ENCODE measurements at places on chromosomes 5 and 9. TPM values are rescaled to one million over a fixed set of nuclear protein-coding genes. Genes with fewer than 3 reads are reported as not detected.

Gene EPB41L4A
- 0.34 TPM for total RNA-seq

- H3K36me3 ChIP-seq = no peaks in the 10 kb centered on the region
- H3K4me1 ChIP-seq = no peaks in the 10 kb centered on the region
- DNase-seq = no peak
- no peaks in the 10 kb centered on the region for H3K27me3 ChIP-seq
- H3K4me3 ChIP-seq = no peak overlapping the region
These were observed 22.7 kb downstream of the DNM1 start for GRCh38 chr9:128225770-128226411.

- H3K27ac ChIP-seq = no peak overlapping the region
- no peaks in the 10 kb centered on the region for H3K27me3 ChIP-seq
- DNase-seq = no peak
- H3K4me1 ChIP-seq = no peaks in the 10 kb centered on the region
These were observed 63.4 kb downstream of the GOLM1 start for GRCh38 chr9:86035827-86036440.

GRCh38 chr5:139251695-139252288 lies 41.7 kb upstream of the MATR3 start:
- DNase-seq = no peak
- H3K4me3 ChIP-seq = no peak overlapping the region
- no peaks in the 10 kb centered on the region for H3K36me3 ChIP-seq

GRCh38 chr9:3181049-3181953 lies 337.4 kb upstream of the PUM3 start:
- DNase-seq = peak; percentile 50
- no peaks in the 10 kb centered on the region for H3K36me3 ChIP-seq
- H3K27me3 ChIP-seq = peaks cover 42% of the 10 kb centered on the region
- peak overlapping the region; percentile 67 for H3K4me3 ChIP-seq

DNA sequence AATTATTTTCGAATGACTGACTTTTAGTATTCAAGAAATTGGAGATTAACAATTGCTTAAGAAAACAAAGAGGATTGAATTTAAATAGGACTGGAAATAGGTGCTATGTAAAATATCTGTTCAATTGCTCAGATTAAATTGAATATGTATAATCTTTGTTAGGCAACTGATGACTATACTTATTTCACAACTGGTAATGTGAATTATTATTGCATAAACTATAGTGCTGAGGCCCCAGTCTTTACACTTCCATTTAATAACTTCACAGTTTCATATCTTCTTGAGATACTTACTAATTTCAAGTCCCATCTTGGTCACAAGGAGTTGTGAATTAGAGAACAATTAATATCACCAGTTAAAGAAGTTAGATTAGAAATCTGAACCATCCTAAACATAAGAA lies 16.7 kb downstream of the CEP78 start:
- H3K27ac ChIP-seq = no peak overlapping the region
- no peaks in the 10 kb centered on the region for H3K27me3 ChIP-seq
- no peak overlapping the region for H3K4me3 ChIP-seq

DNA sequence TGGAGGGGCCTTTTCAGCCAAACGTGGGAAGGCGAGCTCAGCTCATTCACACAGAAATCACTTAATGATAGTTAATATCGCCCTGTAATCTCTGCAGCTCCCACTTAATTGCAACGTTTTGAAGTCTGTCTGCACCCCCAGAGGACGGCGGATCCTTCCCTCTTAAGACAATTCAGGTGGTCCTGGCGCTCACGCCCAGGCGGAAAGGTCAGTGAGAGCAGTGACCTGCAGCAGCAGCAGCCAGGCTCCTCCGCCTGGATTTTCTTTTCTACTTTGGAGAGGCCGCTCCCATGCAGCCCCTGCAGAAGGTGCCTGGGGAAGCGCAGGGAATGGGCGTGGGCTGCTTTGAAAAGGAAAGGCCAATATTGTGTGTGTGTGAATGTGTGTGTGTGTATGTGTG lies 400.9 kb upstream of the IRX1 start:
- peaks cover 3% of the 10 kb centered on the region for H3K27me3 ChIP-seq
- H3K27ac ChIP-seq = no peak overlapping the region
- H3K4me1 ChIP-seq = no peaks in the 10 kb centered on the region
- no peak overlapping the region for H3K4me3 ChIP-seq

Data from activated T-helper 2 cell treated with anti-CD3 and anti-CD28 coated beads, Interferon-gamma antibody, Interleukin-2, Interleukin-4, amounts not matched to agents 10 μg/mL and 5 μg/mL and 100 μg/mL, durations not matched to agents 14 hours and 24 hours and 36 hours (primary cell).